ENCODE measurements at places on chromosomes 3 and 15. TPM values are rescaled to one million over a fixed set of nuclear protein-coding genes. Genes with fewer than 3 reads are reported as not detected.

ADAMTSL3 gene
- 3.3 TPM for total RNA-seq

FETUB gene
- not detected for total RNA-seq

CEP19 gene
- total RNA-seq: 1.2 TPM

LDHAL6B gene
- not detected for total RNA-seq

TTLL13 gene
- total RNA-seq: not detected

SLC24A1 gene
- 12.9 TPM for total RNA-seq

KCNMB3 gene
- total RNA-seq: 2.8 TPM

HTR3E gene
- total RNA-seq: not detected

MAP1A gene
- total RNA-seq: 35.1 TPM

DAPK2 gene
- 2.0 TPM for total RNA-seq

SLC6A11 gene
- total RNA-seq: not detected

SHC4 gene
- total RNA-seq: 0.10 TPM

IL17RC gene
- total RNA-seq: 46.5 TPM

- H3K27me3 ChIP-seq: no peaks in the 10 kb centered on the region
- H3K4me3 ChIP-seq: no peak overlapping the region
- H3K36me3 ChIP-seq: no peaks in the 10 kb centered on the region
- DNase-seq: no peak
These were observed 6.8 kb downstream of the SOX14 start for GRCh38 chr3:137770835-137771399.

- DNase-seq: no peak
- no peaks in the 10 kb centered on the region for H3K27me3 ChIP-seq
- H3K4me1 ChIP-seq: peaks cover 3% of the 10 kb centered on the region
- no peaks in the 10 kb centered on the region for H3K36me3 ChIP-seq
- H3K4me3 ChIP-seq: no peak overlapping the region
- no peak overlapping the region for H3K27ac ChIP-seq
These were observed 68.9 kb downstream of the DUT start for GRCh38 chr15:48400086-48400485.

DNA sequence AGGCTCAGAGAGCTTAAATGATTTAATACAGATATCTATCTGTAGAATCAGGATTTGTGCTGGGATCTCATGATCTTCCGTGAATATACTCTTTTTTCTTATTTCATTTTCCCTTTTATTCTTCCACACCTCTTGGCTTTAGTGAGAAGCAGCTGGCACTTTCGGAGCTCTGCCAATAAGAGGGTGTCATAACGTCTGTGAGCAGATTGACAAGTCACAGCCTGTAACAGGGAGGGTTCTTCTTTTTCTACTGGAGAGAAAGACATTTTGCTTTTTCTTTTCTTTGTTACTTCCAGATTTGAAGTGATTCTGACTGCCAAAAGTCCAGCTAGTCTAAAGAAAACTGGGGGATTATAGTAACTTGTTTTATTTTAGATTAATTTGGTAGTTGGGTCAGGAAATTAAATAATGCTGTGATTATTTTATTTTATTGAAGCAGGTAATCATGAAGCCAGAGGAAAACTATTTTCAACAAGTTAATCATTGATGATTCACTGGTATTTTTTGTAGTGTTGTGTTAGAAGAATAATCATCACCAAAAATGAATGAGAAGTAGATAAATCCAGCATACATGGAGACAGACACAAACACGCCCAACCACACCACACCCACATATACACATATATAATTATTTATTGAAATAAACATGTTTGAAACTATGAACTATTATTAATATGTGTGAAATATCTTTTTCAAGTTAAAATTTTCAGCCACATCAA is 69.8 kb downstream of the TNFAIP8L3 start:
- no peak overlapping the region for H3K27ac ChIP-seq
- no peak for DNase-seq
- no peaks in the 10 kb centered on the region for H3K4me1 ChIP-seq

DNA sequence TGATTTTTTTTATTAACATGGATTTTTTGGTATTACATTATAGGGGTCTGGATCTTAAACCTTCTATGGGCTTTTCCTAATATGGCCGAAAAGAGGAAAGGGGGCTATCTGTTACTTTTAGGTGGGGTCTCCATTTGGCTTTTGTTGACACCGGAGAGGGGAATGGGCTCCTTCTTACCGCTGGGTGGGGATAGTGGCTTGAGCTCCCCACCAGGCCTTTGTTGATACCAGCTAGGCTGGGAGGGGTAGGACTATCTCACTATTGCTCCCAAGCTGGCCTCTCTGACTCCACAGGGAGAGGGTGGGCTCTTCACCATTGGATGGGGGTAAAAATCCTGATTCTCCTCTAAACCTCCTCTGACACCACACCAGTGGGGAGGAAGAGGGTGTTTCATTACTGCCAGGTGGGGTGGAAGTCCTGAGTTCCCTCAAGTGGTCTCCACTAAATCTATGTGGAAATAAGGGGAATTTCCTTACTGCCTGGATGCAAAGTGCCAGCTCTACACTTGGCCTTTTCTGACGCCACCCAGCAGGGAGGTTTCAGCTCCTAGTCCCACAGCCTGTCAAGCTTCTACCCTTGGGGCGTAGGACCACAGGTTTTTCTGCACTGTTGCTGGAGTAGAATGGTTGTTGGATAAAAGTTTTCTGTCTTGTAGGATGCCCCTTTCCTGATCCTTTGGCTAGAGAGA is 572.3 kb downstream of the MAGI1 start:
- H3K36me3 ChIP-seq: no peaks in the 10 kb centered on the region
- no peak overlapping the region for H3K4me3 ChIP-seq
- no peaks in the 10 kb centered on the region for H3K27me3 ChIP-seq
- H3K4me1 ChIP-seq: no peaks in the 10 kb centered on the region
- no peak for DNase-seq

- no peak for DNase-seq
- H3K4me1 ChIP-seq: no peaks in the 10 kb centered on the region
- no peaks in the 10 kb centered on the region for H3K27me3 ChIP-seq
- H3K4me3 ChIP-seq: no peak overlapping the region
These were observed 26.3 kb downstream of the NGRN start for GRCh38 chr15:90291679-90292356.

DNA sequence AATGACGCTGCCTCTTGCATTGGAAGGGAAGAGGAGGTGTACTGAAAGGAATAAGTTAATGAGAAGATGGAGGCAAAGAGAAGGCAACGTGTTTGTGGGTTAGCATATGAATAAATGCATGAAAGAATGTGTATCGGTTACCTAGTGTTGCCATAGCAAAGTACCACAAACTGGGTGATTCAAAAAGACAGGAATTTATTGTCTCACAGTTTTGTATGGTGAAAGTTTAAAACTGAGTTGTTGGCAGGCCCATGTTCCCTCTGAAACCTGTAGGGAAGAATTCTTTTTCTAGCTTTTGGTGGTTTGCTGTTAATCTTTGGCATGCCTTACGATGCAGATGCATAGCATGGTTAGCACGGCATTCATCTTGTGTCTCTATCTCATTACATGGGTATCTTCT is 729.9 kb downstream of the MECOM start:
- no peak for DNase-seq
- H3K36me3 ChIP-seq: no peaks in the 10 kb centered on the region
- no peak overlapping the region for H3K27ac ChIP-seq

- no peaks in the 10 kb centered on the region for H3K36me3 ChIP-seq
- no peaks in the 10 kb centered on the region for H3K27me3 ChIP-seq
- DNase-seq: peak; percentile 62
- H3K4me3 ChIP-seq: peak within 1 kb of the TSS; percentile 27
- H3K4me1 ChIP-seq: peaks cover 2% of the 10 kb centered on the region
These were observed at the start of gene SHC4 for GRCh38 chr15:48963524-48964113. TSS of gene SHC4 (minus strand) at chr15:48963919. CDS start at chr15:48963015, 904 bp downstream.

GRCh38 chr3:52731590-52731989 is 25.7 kb downstream of the SPCS1 start:
- H3K27me3 ChIP-seq: no peaks in the 10 kb centered on the region
- H3K27ac ChIP-seq: no peak overlapping the region
- no peaks in the 10 kb centered on the region for H3K36me3 ChIP-seq

- no peak overlapping the region for H3K27ac ChIP-seq
- DNase-seq: no peak
- H3K4me3 ChIP-seq: no peak overlapping the region
- H3K4me1 ChIP-seq: no peaks in the 10 kb centered on the region
- no peaks in the 10 kb centered on the region for H3K27me3 ChIP-seq
- no peaks in the 10 kb centered on the region for H3K36me3 ChIP-seq
These were observed 43.8 kb downstream of the RBM15B start for GRCh38 chr3:51434746-51435327.

- H3K4me1 ChIP-seq: no peaks in the 10 kb centered on the region
- H3K4me3 ChIP-seq: no peak overlapping the region
- DNase-seq: no peak
- H3K27ac ChIP-seq: no peak overlapping the region
These were observed 228.8 kb upstream of the ALCAM start for GRCh38 chr3:105137911-105138310.

DNA sequence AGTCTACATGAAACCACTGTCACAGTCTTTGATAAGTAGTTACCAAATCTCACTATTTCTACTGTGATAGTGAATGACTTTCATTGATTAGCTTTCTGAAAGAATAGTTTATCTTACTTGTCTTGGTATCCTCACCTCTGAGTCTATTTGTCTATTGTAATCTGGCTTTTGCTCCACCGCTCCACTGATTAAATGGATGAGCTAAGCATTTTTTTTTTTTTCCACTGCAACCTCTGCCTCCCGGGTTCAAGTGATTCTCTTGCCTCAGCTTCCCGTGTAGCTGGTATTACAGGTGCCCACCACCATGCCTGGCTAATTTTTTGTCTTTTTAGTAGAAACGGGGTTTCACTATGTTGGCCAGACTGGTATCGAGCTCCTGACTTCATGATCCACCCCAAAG is 12.9 kb downstream of the BBS4 start:
- H3K4me1 ChIP-seq: no peaks in the 10 kb centered on the region
- no peak for DNase-seq
- no peak overlapping the region for H3K27ac ChIP-seq
- H3K27me3 ChIP-seq: no peaks in the 10 kb centered on the region

DNA sequence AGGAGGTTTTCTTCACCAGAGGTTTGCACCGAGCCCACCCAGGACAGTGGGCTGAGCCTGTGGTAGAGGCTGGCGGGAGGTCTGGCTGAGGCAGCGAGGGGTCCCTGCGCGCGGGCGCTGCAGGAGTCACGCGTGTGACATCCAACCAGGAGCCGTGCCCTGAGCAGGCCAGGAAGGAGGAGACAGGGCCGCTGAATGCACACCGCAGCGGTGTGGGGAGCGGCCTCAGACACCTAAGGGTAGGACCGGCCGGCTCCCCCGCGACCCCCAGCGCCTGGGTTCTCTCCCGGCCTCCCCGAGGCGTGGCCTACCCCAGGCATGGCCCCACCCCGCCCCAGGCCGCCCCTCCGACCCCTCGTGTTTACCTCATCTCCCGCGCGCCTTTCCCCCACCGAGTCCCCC is 412 bp downstream of the SLC41A3 start:
- no peaks in the 10 kb centered on the region for H3K36me3 ChIP-seq
- peak overlapping the region; percentile 42 for H3K27ac ChIP-seq
- peak; percentile 57 for DNase-seq
- H3K4me1 ChIP-seq: peaks cover 8% of the 10 kb centered on the region

DNA sequence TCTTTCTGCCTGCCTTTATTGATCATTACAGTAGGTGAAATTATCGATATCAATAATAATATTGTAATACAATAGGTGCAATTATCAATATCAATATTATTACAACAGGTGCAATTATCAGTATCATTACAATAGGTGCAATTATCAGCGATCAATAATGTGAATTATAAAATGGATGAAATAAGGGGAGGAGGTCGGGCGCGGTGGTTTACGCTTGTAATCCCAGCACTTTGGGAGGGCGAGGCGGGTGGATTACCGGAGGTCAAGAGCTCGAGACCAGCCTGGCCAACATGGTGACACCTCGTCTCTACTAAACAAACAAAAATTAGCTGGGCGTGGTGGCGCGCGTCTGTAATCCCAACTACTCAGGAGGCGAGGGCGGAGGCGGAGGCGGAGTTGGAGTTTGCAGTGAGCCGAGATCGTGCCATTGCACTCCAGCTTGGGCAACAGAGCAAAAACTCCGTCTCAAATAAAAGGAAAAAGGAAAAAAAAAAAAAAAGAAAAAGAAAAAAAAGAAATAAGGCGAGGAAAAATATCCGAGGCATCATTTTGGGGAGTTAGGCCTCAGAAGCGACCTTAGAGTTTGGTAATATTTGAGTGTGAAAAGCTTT is 611 bp upstream of the BNIP2 start:
- H3K4me1 ChIP-seq: peaks cover 6% of the 10 kb centered on the region
- no peaks in the 10 kb centered on the region for H3K27me3 ChIP-seq
- DNase-seq: peak; percentile 84
- peak overlapping the region; percentile 79 for H3K27ac ChIP-seq

- DNase-seq: no peak
- H3K4me1 ChIP-seq: no peaks in the 10 kb centered on the region
- no peaks in the 10 kb centered on the region for H3K36me3 ChIP-seq
- no peak overlapping the region for H3K4me3 ChIP-seq
These were observed 287.0 kb downstream of the ZIC4 start for GRCh38 chr3:147119346-147119745.

GRCh38 chr3:21585216-21585740 is 165.7 kb downstream of the ZNF385D start:
- DNase-seq: no peak
- no peaks in the 10 kb centered on the region for H3K36me3 ChIP-seq
- H3K4me3 ChIP-seq: no peak overlapping the region
- no peaks in the 10 kb centered on the region for H3K4me1 ChIP-seq
- no peak overlapping the region for H3K27ac ChIP-seq

- no peak overlapping the region for H3K4me3 ChIP-seq
- DNase-seq: no peak
- no peak overlapping the region for H3K27ac ChIP-seq
- H3K4me1 ChIP-seq: peaks cover 2% of the 10 kb centered on the region
- no peaks in the 10 kb centered on the region for H3K36me3 ChIP-seq
These were observed 63.1 kb downstream of the CGNL1 start for GRCh38 chr15:57439128-57440027.

DNA sequence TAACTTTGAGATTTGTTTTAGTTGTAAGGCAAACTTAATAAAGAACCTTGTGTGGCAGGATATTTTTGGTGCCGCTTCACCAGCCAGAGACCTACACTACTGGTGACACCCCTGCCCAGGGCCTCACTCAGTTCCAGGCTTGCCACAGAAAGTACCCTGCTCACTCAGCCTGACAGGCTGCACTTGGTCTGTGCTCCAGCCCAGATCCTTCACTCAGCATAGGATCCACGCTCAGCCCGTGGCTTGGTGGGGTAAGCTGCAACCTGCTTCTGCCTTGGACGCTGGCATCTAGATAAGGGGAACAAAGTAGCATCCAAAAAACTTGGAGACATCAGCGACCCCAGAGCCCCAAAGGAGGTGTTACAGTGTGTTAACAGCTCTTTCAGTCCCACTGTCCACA is 825.5 kb downstream of the EPHA3 start:
- H3K36me3 ChIP-seq: no peaks in the 10 kb centered on the region
- DNase-seq: no peak
- H3K27me3 ChIP-seq: no peaks in the 10 kb centered on the region
- H3K4me3 ChIP-seq: no peak overlapping the region
- no peaks in the 10 kb centered on the region for H3K4me1 ChIP-seq

- H3K27me3 ChIP-seq: no peaks in the 10 kb centered on the region
- no peaks in the 10 kb centered on the region for H3K4me1 ChIP-seq
- H3K36me3 ChIP-seq: no peaks in the 10 kb centered on the region
- H3K4me3 ChIP-seq: no peak overlapping the region
These were observed 383.9 kb upstream of the TMCO5A start for GRCh38 chr15:37550360-37551024.

GRCh38 chr15:50876260-50876988 is 32.1 kb upstream of the AP4E1 start:
- H3K27me3 ChIP-seq: no peaks in the 10 kb centered on the region
- DNase-seq: no peak
- H3K4me3 ChIP-seq: peak overlapping the region; percentile 29
- no peaks in the 10 kb centered on the region for H3K36me3 ChIP-seq

- peak; percentile 56 for DNase-seq
- peak overlapping the region; percentile 27 for H3K4me3 ChIP-seq
- H3K27ac ChIP-seq: peak overlapping the region; percentile 6
- H3K27me3 ChIP-seq: no peaks in the 10 kb centered on the region
These were observed 13.4 kb downstream of the FOXL2NB start for GRCh38 chr3:138960417-138960852.
